ENCODE measurements at places on chromosomes 2 and 18.
A peak's percentile ranks its signal among the peaks of the same experiment; 100 is the strongest.

DNA sequence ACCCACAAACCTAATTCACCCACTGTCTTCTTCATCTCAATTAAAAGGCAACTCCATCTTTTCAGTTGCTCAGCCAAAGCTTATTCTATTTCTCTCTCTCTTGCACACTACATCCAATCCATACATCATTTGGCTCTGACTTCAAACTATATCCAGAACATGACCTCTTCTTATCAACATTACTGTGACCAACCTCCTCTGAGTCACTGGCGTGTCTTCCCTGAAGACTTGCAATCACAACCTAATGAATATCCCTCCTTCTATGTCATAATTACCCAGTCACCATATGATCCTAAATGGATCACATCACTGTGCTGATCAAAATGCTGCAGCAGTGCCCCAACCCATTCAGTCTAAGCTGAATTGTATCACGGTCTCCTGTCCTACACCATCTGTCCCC lies 22.6 kb upstream of the SULT1C3 start:
- no peak for DNase-seq

- DNase-seq, result no peak
These were observed 83.6 kb downstream of the ATAD2B start for GRCh38 chr2:23843051-23843976.

DNA sequence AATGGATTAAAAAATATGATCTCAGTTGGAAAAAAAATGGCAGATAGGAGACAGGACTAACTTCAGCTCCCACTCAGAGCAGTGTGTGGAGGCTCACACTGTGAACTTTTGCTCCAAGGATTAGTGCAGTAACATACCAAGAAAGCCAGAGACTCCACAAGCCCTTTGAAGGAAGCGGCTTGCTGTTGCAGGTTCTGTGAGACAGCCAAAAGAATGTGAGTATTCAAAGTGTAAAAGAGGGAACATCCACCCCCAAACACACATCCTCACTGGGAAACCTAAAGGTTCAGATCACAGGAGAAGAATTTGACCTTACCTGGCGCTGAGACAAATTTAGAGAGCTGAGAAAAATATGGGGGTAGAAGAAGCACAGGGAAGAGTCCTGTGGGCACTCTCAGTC lies 77.5 kb downstream of the FAM171B start:
- no peak for DNase-seq

GRCh38 chr2:218881744-218882460 lies 1.2 kb downstream of the WNT10A start:
- DNase-seq, result no peak

DNA sequence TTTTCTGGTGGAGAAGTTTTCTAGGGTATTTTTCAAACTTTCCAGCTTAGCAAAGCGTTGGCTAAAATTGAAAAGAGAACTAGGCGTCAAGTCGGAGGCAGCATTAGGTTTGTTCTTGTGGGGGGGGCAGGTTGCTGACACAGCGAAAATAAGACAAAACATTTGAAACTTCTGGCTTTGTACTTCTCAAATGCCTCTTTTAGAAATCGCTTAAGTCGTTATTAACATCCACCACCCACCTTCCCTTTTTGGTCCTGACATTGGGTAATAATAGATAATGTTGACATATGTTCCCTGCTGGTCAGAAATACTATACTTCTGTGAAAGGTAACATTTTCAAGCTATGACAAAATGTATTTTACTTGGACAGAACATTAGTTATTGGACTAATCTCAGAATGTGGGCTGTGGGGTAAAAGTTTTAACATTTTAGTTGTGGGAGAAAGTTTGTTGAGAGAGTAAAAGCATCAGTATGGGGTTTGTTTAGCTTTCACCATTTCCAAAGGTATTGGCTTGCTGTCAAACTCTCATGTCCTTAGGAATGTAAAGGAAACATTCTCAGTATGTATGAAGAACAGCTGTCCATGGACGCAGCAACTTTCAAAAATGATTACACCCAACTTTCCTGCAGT lies 88.1 kb upstream of the ZEB2 start:
- DNase-seq, result no peak

- DNase-seq, result peak; percentile 31
These were observed 2.3 kb upstream of the VSNL1 start for GRCh38 chr2:17538022-17538843.

- no peak for DNase-seq
These were observed 49.6 kb downstream of the NXPH2 start for GRCh38 chr2:138730497-138731030.

GRCh38 chr2:206801418-206802189 lies 36.2 kb downstream of the FASTKD2 start:
- no peak for DNase-seq

DNA sequence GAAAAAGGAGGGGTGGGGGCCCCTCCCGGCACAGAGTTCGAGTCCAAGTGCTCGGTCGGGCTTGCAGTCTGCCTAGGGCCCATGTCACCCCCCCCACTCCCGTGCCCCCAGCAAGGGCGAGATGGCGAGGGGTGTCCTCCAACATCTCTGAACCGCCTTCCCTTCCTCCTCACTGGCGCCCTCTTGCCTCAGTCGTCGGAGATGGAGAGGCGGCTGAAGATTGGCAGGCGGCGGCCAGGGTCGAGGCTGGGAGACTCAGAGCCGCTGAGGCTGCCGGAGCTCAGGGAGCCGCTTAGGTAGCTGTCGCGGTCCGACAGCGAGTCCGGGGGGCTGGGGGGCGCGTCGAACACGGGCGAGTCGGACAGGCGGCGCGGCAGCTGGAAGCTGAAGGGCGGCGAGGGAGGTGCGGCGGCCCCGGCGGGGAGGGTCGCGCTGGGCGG lies 2.3 kb downstream of the ZFP36L2 start:
- DNase-seq, result peak; percentile 78

DNA sequence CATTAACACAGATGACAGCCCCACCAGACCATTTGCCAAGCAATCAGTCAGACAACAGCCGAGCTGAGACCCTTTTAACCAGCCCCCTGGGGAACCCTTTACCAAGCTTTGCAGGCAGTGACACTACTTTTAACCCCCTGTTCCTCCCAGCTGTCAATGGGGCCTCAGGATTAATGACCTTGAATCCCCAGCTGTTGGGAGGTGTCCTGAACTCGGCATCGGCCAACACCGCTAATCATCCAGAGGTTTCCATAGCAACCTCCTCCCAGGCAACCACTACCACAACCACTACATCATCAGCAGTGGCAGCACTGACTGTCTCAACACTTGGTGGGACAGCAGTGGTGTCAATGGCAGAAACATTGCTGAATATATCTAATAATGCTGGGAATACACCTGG lies 160.9 kb upstream of the EPC2 start:
- DNase-seq, result peak; percentile 57

DNA sequence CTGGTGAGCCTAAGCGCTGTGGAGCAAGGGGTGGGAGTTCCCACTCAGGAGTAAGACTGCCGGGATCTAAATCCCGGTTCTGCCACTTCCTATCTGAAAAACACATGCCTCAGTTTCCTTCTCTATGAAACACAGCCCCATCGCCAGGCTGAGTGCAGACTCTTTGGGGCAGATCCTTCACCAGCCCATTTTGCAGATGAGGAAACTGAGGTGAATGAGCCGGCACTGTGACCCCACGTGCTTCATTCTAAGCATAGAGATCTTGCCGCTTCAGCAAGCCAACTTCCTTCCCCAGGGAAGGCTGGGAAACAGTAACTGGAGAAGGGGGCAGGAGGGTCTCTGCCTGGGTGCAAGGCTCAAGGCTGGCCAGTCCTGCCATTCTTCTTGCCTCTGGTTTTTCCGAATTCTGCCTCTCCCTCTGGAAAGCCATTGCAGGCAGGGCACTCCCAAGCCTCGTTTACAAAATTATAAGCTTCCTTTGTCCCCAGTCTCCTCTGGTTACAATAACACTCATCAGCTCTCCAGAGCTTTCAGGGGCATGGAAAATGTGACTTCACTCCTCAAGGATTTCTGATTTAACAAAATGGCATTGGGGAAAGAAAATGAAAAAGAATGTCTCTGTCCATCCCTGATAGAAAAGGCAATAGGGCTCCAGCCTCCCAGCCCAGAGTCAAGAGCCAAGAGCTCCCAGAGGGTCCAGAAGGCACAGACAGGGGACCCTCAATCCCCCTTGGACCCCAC lies 249.2 kb downstream of the TNS1 start:
- no peak for DNase-seq

DNA sequence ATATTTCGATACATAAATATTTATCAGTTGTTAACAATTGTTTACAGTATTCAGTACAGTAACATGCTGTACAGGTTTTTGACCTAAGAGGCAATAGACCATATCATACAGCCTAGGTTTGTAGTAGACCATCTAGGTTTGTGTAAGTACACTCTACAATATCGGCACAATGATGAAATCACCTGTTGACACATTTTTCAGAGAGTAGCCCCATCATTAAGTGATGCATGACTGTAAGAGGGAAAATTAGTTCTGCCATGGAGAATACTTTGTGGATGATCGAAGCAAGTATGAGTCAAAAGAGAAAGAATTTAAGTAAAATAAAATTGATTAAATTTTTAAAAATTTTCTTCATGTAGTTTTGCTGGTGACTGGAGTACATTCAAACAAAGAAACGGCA lies 32.6 kb downstream of the VIT start:
- no peak for DNase-seq

DNA sequence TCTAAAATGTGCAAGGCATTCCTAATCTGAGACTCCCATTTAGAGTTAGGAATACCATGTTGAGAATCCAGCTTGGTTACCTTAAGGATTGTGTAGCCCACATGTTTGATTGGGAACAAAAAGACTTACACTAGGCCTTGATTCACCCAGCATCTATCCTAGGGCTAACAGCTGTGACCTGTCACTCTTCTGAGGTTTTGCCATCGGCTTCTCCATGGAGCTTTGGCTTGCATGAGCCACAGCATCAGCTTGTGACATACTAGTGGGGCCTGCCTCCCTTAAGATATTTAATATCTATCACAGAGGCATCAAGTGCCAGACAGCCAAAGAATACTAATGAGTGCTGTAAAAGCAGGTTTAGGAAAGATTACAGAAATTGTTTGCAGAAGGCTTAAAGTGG lies 241.3 kb upstream of the UBE2E3 start:
- DNase-seq, result no peak

DNA sequence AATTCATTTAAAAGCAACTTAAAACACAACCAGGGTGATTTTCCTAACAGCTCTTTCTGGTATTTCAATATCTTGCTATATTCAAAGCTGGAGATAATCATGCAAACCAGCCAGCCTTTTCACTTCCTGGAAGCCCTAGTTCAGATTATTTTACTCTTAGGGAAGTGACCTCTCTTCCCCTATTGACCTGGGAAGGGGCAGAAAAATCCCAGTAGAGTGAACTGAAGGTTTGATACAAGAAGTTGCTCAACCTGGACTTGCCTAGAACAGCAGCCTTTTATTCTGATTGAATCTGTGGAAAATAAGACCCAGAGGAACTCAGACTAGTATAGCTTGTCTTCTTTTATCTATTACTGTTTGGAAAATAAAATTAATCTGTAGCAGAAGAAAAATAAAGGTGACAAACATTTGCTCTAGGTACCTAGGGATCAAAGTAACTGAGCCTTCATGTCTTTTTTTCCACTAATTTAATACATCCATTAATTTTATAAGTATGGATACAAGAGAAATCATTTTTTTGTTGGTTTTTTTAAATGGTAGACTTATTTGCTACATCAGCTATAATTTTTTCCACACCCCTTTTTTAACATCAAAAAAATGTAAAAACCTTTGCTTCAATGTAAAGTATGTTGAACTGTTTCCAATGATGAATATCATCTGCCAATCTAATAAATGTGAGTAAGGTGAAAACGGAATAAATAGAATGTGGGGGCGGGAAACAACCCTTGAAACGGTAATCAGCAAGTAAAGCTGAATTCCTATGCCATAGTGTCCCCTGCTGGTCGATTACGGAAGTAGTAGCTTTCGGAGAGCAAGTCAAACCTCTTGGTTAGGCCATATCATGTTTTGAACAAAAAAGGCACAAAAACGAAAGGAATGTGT lies 629.9 kb downstream of the NRXN1 start:
- peak; percentile 76 for DNase-seq

GRCh38 chr2:126900646-126901319 lies 2.1 kb downstream of the TEX51 start:
- DNase-seq, result no peak

DNA sequence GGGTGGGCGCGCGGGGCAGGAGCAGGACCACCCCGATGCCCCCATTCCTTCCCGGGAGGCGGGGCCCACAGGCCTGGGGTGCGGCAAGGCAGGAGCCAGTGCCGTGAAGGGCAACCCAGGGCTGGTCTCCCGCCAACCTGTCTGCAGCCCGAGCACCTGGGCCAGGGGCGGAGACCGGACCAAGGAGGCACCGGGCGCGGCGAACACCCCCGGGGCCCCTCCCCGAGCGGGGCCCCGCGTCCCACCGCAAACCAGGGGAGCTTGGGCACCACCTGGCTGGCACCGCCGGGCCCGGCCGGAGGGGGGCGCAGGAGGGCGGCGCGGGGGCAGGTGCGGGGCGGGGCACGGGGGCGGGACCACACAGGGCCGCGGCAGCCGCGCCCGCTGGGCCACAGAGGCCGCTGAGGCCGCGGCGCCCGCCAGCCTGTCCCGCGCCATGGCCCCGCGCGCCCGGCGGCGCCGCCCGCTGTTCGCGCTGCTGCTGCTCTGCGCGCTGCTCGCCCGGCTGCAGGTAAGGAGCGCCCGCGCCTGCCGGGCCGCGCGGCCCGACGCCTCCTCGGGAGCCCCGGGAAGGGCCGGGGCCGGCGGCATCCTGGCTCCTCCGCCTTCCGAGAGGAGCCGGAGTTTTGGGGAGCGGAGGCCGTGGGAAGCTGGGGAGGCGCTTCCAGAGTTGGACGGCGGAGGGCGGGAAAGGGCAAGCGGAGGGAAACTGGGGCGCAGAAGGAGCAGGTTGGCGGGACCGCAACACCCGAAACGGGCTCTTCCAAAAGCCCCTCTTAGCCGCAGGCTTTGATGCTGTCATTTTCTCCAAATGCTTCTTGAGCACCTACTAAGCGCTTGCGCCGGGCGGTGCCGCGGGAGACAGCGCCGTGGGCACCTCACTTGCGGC lies at the start of gene TNFRSF11A:
Gene TNFRSF11A (plus strand): TSS at position 394 of the 889 bp plus-strand sequence. CDS start 43 bp downstream, at position 437.
- peak; percentile 70 for DNase-seq

DNA sequence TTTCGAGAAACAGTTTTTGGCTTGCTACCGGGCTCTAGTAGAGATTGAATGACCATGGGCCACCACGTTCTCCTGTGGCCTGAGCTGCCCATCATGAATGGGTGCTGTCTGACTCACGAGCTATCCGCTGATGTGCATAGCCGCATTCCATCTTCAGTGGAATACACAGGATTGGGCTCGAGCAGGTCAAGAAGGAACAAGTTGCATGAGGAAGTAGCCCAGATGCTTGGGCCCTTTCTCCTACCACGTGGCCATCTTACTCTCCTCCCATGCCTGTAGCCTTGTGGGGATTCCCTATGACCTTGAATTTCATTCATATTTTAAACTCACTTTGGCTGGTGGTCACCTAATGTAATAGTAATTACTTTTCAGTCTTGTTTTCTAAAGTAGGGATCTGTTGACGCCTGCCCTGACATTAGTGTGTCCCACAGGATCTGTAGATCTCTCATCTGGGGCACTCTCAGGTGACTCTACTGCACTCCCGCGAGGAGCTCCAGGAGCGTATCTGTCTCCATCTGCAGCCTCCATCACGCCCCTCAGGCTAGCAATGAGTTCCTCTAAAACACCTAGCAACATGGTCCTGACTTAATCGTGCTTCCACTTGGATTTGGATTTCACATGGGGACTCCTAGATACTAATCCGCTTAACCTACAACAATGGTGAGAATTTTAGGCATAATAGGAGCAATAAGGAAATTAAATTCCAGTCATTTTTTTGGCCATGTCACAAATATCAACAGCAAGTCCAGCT lies 67.8 kb downstream of the PSMG2 start:
- no peak for DNase-seq
